ENCODE measurements at places on chromosomes 3 and 15. TPM values are rescaled to one million over a fixed set of nuclear protein-coding genes. Genes with fewer than 3 reads are reported as not detected.

GXYLT2 gene
- 26.4 TPM for total RNA-seq

GRCh38 chr15:25238126-25238525, 200.7 kb downstream of the UBE3A start:
- H3K4me1 ChIP-seq = no peaks in the 10 kb centered on the region
- no peak overlapping the region for H3K4me3 ChIP-seq
- no peak for DNase-seq
- H3K36me3 ChIP-seq = peaks cover 50% of the 10 kb centered on the region
- no peak overlapping the region for H3K27ac ChIP-seq

CAPN3 gene
- 19.2 TPM for total RNA-seq

- no peak overlapping the region for H3K4me3 ChIP-seq
- H3K4me1 ChIP-seq = no peaks in the 10 kb centered on the region
- H3K27ac ChIP-seq = no peak overlapping the region
- no peak for DNase-seq
- no peaks in the 10 kb centered on the region for H3K36me3 ChIP-seq
These were observed 11.4 kb downstream of the SQOR start for GRCh38 chr15:45646220-45646619.

LMAN1L gene
- total RNA-seq = 0.11 TPM

DNA sequence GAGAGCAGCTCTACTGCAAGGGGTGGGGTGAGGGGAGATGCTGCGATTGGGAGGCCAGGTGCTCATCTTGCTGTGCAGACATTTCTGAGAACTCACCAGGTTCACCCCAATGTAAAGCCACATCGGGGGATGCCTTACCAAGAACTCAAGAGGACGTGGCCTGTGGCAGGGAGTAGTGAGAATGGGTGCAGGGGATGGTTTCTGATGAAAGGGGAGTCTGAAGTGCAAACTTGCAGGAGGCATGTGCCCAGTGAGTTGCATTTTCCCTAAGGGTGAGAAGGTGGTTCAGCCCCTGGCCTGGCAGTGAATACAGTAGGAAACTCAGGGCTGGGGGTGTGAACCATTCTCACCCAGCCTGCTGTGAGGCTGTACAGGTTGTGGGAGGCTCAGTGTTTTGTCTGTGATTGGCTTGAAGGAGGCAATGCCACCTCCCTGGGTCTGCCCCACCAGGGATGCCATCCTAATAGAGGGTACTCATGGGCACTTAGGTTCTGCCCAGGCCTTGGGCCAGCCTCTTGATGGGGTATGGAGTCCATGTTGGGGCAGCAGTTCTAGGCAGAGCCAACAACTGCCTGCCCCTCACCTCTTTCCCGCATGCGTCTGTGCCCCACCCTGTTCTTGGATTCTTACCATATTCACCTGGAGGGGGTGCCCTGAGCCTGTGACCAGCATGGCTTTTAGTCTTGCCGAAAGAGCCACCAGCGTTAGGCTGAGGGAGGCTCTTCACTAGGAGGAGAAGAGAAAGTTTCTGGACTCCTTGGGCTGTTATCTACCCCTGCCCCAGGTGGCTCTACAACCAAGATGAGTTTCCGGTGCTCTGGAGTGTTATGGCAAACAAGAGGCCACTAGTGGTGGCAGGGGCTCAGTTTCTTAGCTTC, 4.5 kb downstream of the HEMK1 start:
- H3K4me1 ChIP-seq = peaks cover 15% of the 10 kb centered on the region
- H3K4me3 ChIP-seq = no peak overlapping the region
- peaks cover 51% of the 10 kb centered on the region for H3K36me3 ChIP-seq
- DNase-seq = no peak
- H3K27me3 ChIP-seq = no peaks in the 10 kb centered on the region

Data from spinal cord (tissue), 10 donors.